ENCODE measurements at places on chromosomes 12 and 14. TPM values are rescaled to one million over a fixed set of nuclear protein-coding genes. Genes with fewer than 3 reads are reported as not detected.

The TWF1 gene
- total RNA-seq = 23.4 TPM

The AQP2 gene
- total RNA-seq = not detected

The MYH6 gene
- total RNA-seq = not detected

The TOMM20L gene
- not detected for total RNA-seq

The EID3 gene
- total RNA-seq = 13.0 TPM

The MORN3 gene
- total RNA-seq = 8.3 TPM

The CGRRF1 gene
- 28.0 TPM for total RNA-seq

The CD27 gene
- total RNA-seq = 140 TPM

The FBRSL1 gene
- 99.3 TPM for total RNA-seq

The FAM90A1 gene
- total RNA-seq = not detected

GRCh38 chr14:42676636-42677035 lies 1070.0 kb downstream of the LRFN5 start:
- H3K36me3 ChIP-seq = no peaks in the 10 kb centered on the region
- no peaks in the 10 kb centered on the region for H3K27me3 ChIP-seq
- H3K27ac ChIP-seq = no peak overlapping the region
- H3K4me3 ChIP-seq = no peak overlapping the region
- DNase-seq = no peak
- H3K4me1 ChIP-seq = no peaks in the 10 kb centered on the region

- no peak overlapping the region for H3K27ac ChIP-seq
- H3K4me3 ChIP-seq = no peak overlapping the region
- no peaks in the 10 kb centered on the region for H3K36me3 ChIP-seq
- H3K4me1 ChIP-seq = no peaks in the 10 kb centered on the region
- H3K27me3 ChIP-seq = no peaks in the 10 kb centered on the region
Measured at GRCh38 chr14:32762886-32763285, 175.8 kb upstream of the NPAS3 start.

- no peak overlapping the region for H3K27ac ChIP-seq
- H3K4me1 ChIP-seq = peaks cover 16% of the 10 kb centered on the region
- no peaks in the 10 kb centered on the region for H3K27me3 ChIP-seq
- DNase-seq = no peak
- H3K4me3 ChIP-seq = no peak overlapping the region
Measured at GRCh38 chr12:69476276-69477017, 6.3 kb downstream of the FRS2 start.

GRCh38 chr14:100979780-100980179 lies 76.3 kb upstream of the RTL1 start:
- H3K36me3 ChIP-seq = no peaks in the 10 kb centered on the region
- H3K4me1 ChIP-seq = no peaks in the 10 kb centered on the region
- H3K27me3 ChIP-seq = no peaks in the 10 kb centered on the region
- H3K27ac ChIP-seq = no peak overlapping the region
- no peak overlapping the region for H3K4me3 ChIP-seq
- no peak for DNase-seq

GRCh38 chr12:120654656-120655055 lies 14.2 kb downstream of the CABP1 start:
- DNase-seq = no peak
- H3K36me3 ChIP-seq = no peaks in the 10 kb centered on the region
- no peak overlapping the region for H3K4me3 ChIP-seq
- H3K27me3 ChIP-seq = peaks cover under 1% of the 10 kb centered on the region
- peaks cover 1% of the 10 kb centered on the region for H3K4me1 ChIP-seq
- H3K27ac ChIP-seq = no peak overlapping the region

DNA sequence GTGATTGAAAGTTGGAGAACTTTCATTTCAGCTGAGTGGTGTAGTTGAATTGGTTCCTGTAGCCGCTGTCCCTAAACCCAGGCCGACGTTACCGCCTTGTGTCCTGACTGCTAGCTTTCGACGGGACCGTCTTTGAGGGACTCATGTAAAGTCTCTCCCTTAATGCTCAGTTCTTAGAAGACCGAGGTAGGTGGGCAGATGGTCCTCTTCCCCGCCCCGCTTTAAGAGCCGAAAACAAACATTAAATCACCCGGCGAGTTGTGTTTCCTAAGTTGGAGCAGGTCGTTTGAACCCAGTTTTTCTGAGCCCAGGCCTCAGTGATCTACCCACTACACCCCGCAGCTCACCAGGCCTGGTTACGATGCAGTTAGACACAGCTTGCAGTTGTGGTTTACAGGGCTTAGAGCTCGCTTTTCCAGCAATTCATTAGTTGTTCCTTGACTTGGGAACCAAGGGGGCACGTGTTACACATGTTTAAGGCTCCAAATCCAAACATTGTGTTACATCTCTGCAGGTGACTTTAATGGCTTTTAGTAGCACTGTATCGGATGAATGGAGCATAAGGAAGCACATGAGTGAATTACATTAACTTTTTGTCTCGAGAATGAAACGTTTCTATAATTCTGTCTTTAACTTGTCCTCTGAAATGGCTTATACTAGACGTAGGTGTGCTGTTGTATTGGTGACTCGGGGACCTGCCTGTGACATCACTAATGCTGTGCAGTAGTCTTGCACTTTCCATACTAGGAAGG lies 790 bp downstream of the NEDD1 start:
- no peaks in the 10 kb centered on the region for H3K36me3 ChIP-seq
- peaks cover 24% of the 10 kb centered on the region for H3K4me1 ChIP-seq
- no peaks in the 10 kb centered on the region for H3K27me3 ChIP-seq
- H3K27ac ChIP-seq = peak overlapping the region; percentile 98
- H3K4me3 ChIP-seq = peak overlapping the region; percentile 85
- DNase-seq = peak; percentile 47

DNA sequence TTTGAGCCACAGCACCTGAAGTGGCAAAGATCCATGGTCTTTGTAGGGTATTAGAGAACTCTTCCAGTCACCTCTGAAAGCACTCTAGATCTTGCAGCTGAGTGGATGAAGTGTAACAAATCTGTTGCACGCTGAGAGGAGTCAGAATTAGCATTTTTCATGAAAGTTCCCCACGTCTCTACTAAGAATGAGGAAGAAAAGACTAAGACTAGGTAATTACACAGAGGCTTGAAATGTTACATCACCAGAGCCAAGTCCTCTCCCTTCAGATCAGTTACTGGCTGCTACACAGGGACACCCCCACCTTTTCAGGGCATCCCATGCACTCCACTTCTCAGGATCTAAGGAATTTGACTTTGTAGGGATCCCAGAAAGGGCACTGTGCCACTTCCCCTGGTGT lies 98.6 kb upstream of the FKBP4 start:
- no peaks in the 10 kb centered on the region for H3K27me3 ChIP-seq
- H3K36me3 ChIP-seq = no peaks in the 10 kb centered on the region
- no peak overlapping the region for H3K4me3 ChIP-seq

GRCh38 chr12:129001826-129002225 lies 148.5 kb downstream of the GLT1D1 start:
- no peak overlapping the region for H3K27ac ChIP-seq
- no peaks in the 10 kb centered on the region for H3K27me3 ChIP-seq
- H3K4me3 ChIP-seq = no peak overlapping the region
- H3K4me1 ChIP-seq = no peaks in the 10 kb centered on the region
- DNase-seq = no peak
- no peaks in the 10 kb centered on the region for H3K36me3 ChIP-seq

GRCh38 chr14:104856157-104856868 lies 8.8 kb upstream of the CEP170B start:
- no peaks in the 10 kb centered on the region for H3K27me3 ChIP-seq
- no peak overlapping the region for H3K27ac ChIP-seq
- H3K4me1 ChIP-seq = no peaks in the 10 kb centered on the region
- no peaks in the 10 kb centered on the region for H3K36me3 ChIP-seq
- DNase-seq = no peak

DNA sequence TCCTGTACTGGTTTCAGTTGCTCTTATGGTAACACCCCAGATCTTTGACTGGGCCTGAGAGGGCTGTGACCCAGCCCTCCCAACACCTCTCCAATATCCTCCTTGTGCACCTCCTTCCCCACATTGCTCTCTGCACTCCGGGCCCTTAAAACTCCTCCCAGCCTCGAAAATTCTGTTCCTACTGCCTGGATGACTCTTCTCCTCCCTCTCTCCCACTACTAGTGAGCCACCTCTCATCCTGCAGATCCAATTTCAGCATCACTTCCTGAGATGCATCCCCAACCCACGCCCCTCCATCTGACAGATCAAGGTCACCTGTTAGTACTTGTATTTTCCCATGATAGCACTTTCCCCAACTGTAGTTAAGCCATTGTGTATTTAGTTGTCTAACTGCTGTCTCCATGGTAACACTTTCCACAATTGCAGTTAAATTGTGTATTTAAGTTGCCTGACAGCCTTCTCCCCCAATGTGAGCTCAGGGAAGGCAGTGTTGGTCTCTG lies 11.5 kb upstream of the NT5DC3 start:
- no peak for DNase-seq
- H3K36me3 ChIP-seq = no peaks in the 10 kb centered on the region
- no peaks in the 10 kb centered on the region for H3K27me3 ChIP-seq
- no peak overlapping the region for H3K4me3 ChIP-seq
- H3K4me1 ChIP-seq = no peaks in the 10 kb centered on the region

GRCh38 chr12:26651566-26652188 lies 181.3 kb downstream of the ITPR2 start:
- H3K4me1 ChIP-seq = no peaks in the 10 kb centered on the region
- no peak overlapping the region for H3K27ac ChIP-seq
- H3K27me3 ChIP-seq = no peaks in the 10 kb centered on the region
- H3K36me3 ChIP-seq = no peaks in the 10 kb centered on the region
